ENCODE measurements at places on chromosomes 11 and 22. TPM values are rescaled to one million over a fixed set of nuclear protein-coding genes. Genes with fewer than 3 reads are reported as not detected.
A peak's percentile ranks its signal among the peaks of the same experiment; 100 is the strongest.

GRCh38 chr22:47124961-47125360, 362.5 kb downstream of the TBC1D22A start:
- no peak for DNase-seq

- DNase-seq = no peak
Measured at GRCh38 chr11:104380358-104380757, 216.4 kb upstream of the PDGFD start.

DNA sequence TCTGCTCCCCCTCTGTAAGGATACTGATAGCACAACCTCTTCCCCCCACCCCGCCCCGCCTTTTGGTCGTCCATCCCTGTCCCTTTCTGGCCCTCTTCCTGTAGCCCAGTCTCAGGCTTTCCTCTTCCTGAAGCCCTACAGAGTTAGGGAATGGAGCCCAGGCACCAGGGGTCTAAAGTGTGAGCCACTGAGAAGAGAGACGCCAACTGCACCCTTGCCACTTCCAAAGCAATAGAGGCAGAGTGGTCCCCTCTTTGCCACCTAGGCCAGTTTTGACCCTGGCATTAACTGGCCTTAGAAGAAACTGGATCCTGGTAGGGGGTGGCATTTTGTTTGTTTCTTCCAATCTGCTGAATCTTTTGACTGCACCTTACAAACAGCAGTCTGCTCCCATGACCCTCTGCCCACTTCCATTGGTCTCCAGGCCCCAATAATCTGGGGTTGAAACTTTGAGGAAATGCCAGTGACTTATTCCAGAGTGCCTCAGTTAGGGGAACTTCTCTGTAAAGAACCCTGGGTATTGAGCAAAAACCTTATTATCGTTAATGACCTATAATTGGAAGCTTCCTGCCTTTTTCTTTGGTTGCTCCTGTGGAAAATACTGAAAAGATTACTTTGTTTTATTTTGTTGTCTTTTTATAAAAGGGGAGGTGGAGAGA, 9.7 kb upstream of the GRK2 start:
- no peak for DNase-seq

- DNase-seq = no peak
Measured at GRCh38 chr11:17786824-17787525, 52.4 kb downstream of the KCNC1 start.

DNA sequence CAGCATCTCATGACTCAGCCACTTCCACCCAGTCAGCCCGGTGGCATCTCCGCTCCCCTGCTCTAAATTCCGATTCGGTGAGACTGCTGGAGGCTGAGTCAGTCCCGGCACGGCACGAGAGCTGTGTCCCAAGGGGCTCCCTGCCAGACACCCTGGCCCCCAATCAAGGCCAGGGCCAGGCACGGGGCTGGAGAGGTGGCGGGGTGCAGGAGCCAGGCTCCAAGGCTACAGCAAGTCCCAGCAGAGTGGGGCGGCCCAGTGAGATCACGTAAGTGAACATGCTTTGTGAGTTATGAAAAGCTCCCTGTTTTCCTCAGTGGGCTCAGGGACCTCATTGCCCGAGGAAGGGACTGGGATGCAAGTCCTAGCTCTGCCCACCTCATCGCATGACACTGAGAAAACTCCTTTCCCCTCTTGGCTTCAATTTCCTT, 3.0 kb downstream of the C11orf68 start:
- no peak for DNase-seq

GRCh38 chr11:46278387-46279125, 1.1 kb downstream of the CREB3L1 start:
- no peak for DNase-seq

GRCh38 chr11:36073411-36074203, 129.7 kb downstream of the LDLRAD3 start:
- DNase-seq = peak; percentile 74

GRCh38 chr11:28017816-28018215, 90.1 kb downstream of the KIF18A start:
- DNase-seq = no peak

DNA sequence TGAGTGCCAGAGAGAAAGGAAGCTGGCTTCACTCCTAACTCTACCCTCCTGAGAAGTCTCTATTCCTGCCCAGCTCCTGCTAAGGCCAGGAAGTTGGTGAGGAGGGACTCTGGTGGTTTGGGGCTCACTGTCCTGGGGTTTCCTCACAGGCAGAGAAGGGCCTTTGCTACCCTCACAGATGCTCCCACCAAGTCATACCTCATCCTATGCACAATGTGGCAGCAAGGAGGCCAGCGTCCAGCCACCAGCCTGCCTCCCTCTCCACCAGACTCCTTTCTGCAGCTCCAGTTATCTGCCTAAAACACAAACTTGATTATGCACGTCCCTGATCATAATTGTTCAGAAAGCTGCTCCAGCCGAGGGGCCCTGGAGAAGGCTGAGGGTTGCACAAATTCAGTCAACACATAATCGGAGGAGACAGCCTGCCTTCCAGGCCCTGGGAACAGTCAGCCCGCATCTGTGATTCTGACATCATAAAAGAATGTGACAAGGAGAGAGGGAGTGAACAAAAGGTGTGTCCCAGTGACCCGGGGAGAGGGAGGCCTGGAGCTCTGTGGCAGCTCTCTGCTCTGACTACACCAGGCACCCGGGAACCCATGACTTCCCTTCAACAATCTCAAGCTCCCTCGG, 28.8 kb downstream of the DKK3 start:
- no peak for DNase-seq

- no peak for DNase-seq
Measured at GRCh38 chr22:24514241-24515026, 19.3 kb downstream of the UPB1 start.

The OR2D2 gene
- 0.68 TPM for total RNA-seq

The ANKK1 gene
- total RNA-seq = 1.6 TPM
